ENCODE measurements at places on chromosomes 13 and 19.

- no peak for DNase-seq
Measured at GRCh38 chr13:37385248-37385647, 213.3 kb downstream of the POSTN start.

DNA sequence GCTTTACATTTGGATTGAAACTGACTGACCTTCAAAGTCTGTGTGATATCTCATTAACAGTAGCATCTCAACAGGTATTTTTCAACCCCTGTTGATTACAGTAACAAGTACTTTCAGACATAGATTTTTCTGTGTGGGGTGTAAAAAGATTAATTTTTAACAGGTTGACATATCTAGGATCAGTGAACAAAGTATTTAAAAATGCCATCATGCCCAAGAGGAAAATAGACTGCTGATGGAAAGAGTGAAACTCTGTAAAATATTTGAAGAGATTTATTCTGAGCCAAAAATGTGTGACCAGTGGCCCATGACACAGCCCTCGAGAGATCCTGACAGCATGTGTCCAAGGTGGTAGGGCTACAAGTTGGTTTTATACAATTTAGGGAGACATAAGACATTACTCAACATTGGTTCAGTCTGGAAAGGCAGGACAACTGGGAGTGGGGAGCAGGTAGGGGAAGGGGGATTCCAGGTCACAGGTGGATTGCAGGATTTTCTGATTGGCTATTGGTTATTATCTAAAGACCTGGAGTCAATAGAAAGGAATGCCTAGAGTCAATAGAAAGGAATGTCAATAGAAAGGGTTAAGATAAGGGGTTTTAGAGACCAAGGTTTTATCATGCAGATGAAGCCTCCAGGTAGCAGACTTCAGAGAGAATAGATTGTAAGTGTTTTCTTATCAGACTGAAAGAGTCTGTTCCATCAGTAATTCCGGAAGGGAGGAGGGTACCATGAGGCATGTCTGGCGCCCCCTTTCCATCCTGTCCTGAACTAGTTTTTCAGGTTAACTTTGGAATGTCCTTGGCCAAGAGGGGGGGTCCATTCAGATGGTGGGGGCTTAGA is 29.1 kb downstream of the TNFRSF19 start:
- no peak for DNase-seq

DNA sequence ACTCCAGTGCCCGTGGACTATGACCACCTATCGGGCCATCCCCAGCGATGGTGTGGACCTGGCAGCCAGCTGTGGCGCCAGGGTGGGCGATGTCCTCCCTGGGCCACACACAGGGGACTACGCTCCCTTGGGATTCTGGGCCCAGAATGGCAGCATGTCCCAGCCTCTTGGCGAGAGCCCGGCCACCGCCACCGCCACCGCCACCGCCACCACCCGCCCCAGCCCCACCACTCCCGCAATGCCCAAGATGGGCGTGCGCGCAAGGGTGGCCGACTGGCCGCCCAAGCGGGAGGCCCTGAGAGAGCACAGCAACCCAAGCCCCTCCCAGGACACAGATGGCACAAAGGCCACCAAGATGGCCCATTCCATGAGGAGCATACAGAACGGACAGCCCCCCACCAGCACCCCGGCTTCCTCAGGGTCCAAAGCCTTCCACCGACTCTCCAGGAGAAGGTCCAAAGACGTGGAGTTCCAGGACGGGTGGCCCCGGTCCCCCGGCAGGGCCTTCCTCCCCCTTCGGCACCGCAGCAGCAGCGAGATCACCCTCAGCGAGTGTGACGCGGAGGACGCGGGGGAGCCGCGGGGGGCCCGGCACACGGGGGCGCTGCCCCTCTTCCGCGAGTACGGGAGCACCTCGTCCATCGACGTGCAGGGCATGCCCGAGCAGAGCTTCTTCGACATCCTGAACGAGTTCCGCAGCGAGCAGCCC is 142.3 kb downstream of the DPF1 start:
- DNase-seq = no peak

- no peak for DNase-seq
Measured at GRCh38 chr19:14476673-14477401, 1.7 kb upstream of the PTGER1 start.

DNA sequence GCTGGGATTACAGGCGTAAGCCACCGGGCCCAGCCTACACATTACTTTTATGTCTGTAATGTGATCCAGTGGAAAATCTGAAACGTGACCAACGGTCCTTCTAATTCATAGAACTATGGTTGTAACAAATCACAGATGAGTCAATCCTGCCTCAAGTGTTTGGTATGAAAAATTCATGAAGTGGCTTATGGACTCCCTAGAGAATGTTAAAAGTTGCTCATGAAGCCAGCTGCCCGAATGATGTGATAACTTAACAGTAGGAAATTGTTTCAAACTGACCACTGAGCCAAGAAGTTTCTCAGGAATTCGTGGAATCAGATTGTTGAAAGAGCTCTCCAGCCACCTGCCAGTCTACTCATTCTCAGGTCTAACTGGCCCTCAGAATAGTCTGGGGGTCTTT is 59.4 kb upstream of the FARP1 start:
- no peak for DNase-seq

GRCh38 chr13:74871369-74872070 is 610.4 kb downstream of the TBC1D4 start:
- DNase-seq = no peak

DNA sequence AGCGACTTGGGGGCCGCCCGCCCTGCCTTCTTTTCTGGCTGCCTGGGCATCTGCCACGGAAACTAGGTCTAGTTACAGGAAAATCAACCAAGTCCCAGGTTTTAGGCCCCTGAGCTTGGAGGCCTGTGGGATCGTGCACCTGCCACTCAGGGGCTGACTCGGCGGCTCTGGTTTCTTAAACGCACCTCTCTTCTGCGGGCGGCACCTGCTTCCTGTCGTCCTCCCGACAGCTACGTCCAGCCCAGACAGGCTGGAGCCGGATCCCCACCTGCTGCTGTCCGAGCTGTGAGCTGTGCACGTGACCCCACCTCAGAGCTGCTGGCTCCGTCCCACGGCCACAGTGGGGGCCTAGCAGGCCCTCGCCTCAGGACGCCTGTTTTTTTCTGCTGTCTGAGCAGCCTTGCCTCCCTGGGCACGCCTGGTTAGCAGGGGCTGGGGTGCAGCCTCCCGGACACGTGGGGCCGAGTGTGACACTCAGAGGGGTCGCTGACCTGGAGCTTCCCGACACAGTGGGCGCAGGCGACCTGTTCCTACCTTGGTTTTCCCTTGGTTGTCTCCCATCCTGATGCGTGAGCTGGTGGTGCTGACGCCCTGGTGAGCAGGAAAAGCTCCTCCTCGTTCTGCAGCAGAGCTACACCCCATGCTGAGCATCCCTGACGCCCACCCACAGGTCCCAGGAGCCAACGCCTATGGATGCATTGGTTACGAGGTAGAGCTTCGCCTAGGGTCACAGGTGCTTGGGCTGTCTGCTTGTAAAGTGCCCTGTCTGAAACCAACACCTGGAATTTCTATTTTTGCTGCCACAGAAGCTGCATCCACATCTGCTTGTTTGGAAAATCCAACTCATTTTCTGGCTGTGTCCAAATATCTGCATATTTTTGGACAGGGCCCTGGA is 17.5 kb downstream of the TMEM255B start:
- DNase-seq = no peak

DNA sequence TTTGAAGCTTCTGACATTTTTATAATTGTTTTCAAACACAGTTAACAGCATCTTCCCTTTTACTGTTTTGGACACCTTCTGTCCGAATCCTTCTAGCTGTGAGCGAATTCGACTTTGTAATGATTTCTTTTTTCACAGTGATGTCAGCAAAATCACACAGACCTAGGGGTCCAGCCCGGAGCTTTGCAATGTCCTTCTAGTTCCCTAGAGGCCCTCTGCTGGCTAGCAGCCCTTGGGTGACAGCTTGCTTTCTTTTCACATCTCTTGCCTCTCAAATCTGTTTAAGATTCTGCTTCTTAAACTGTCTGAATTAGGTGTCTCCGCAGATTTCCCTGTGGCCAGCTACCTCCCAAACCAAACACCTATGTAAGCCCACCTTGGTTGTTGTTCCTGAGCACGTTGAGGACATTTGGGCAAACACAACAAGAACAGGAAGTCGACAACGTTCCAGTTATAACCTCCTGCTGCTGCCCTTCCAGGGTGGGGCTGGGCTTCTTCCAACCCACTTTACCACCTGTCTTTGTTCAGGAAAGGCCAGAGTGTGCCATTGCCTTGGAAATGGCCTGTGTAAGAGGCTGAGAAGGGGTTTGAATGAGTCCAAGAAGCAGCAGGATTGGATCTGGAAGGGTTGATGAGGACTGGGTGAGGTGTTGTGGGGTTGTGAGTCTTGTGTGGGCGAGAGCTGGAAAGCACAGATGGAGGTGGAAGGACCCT is 123.1 kb downstream of the ATP8A2 start:
- no peak for DNase-seq

DNA sequence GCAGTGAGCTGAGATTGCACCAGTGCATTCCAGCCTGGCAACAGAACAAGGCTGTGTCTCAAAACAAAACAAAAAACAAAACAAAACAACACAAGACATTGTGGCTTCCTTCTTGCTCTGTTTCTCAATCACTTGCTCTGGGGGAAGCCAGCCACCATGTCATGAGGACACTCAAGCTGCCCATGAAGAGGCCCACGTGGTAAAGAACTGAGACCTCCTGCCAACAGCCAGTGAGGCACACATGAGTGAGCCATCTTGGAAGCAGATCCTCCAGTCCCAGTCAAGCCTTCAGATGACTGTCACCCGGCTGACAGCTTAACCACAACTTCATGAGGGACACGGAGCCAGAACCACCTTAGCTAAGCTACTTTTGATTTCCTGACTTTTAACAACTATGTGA is 25.2 kb downstream of the CPT1C start:
- DNase-seq = no peak

DNA sequence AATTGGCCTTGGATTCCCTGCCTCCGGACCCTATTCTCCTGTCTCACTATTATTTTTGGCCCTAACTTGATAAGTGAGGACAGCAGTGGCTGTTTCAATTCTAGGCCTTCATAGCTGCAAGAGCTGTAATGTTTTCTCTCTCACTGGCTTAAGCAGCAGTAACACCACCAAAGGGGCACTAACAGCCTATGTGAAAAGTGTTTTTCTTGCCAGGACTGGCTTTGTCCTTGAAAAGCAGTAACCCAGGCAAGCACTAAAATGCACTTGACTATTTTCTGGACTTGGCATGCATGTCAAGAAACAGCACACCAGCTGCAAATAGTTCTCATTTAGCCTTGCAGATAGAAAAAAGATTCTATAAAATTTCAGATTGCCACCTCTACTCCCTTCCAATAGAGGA is 9.3 kb upstream of the FBXL3 start:
- DNase-seq = no peak

- no peak for DNase-seq
Measured at GRCh38 chr19:3398900-3399278, 32.5 kb downstream of the NFIC start.

- no peak for DNase-seq
Measured at GRCh38 chr19:13834244-13835069, 39.2 kb downstream of the ZSWIM4 start.

GRCh38 chr19:29841559-29842367 is 30.0 kb downstream of the CCNE1 start:
- DNase-seq = no peak

- no peak for DNase-seq
Measured at GRCh38 chr13:28067491-28067890, 32.9 kb downstream of the FLT3 start.

- DNase-seq = no peak
Measured at GRCh38 chr13:39415008-39415802, 187.8 kb downstream of the LHFPL6 start.

- no peak for DNase-seq
Measured at GRCh38 chr13:45511310-45512097, 46.8 kb downstream of the COG3 start.

- no peak for DNase-seq
Measured at GRCh38 chr13:31706105-31706504, 33.2 kb upstream of the RXFP2 start.

DNA sequence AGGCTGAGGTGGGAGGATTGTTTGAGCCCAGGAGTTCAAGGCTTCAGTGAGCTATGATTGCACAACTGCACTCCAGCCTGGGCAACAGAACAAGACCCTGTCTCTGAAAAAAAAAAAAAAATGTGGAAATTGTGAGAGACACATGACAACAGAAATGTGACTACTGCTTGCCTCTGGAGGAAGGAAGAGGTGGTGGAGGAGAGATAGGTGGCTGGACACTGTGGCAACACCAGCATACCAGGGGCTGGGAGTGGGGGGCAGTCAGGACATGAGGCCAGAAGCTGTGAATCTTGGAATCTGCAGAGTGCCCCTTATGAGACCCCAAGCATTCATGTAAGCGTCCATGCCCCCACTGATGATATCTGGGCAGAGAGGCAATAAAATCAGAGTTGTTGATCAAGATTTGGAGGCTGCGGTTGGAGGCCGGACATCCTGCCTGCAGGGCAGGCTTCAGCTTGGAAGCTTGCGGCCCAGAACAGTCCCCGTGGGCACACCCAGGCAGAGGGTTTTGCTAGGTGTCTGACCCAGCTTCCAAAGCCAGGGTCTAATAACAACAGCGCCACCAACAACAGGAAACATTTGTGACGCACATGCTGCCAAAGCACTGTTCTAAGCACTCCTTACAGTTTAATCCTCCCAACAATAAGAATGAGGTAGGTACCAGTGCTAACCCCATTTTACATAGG is 16.9 kb downstream of the FAM187B start:
- no peak for DNase-seq

DNA sequence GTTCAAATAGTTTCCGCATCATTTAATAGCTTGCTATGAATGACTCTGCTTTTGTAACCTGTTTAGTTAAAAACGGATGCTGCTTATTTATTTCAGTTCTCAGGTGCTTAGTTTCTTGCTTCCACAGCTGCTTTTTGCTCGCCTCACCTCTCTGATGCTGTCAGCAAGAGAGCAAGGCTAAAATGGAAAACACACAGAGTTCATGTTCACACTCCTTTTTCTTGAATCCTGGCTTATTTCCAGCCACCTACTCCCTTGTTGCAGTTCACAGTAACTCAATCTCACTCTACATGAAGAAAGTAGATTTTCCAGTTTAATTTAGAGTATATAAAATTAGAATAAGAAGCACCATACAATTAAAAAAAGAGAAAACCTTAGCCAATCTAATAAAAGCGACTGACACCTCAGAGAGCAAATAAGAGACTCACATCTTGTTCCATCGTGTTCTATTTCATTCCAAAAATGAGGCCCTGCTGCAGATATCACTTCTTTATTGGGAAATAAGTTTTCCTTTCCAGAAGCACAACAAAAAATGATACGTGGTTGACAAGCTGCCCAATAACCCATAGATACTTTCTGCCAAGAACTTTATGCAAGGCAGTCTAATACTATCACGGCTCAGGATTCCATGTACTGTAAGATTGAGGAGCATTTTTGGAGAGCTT is 326.1 kb upstream of the SLITRK1 start:
- DNase-seq = no peak

DNA sequence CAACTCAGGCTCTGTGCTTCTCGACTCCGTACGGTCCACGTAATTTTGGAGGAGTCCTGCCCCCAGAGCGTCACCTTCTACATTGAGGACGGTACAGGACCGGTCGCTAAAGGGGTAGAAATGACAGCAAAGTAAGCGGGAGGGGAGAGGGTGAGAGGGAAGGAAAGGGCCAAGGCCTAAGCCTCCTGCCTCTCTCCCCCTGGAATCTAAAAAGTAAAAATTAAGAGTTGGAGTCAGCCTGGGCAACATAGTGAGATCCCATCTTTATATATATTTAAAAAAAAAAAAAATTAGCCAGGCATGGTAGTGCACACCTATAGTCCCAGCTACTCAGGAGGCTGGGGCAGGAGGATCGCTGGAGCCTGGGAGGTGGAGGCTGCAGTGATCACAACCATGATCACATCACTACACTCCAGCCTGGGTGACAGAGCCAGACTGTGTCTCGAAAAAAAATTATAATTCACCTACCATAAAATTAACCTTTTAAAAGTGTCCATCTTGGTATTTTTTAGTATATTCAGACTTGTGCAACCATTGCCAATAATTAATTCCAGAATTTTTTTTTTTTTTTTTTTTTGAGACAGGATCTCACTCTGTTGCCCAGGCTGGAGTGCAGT is 12.6 kb downstream of the SLC1A5 start:
- DNase-seq = no peak
